ENCODE measurements at places on chromosomes 5 and 9. TPM values are rescaled to one million over a fixed set of nuclear protein-coding genes. Genes with fewer than 3 reads are reported as not detected.
A peak's percentile ranks its signal among the peaks of the same experiment; 100 is the strongest.

DNA sequence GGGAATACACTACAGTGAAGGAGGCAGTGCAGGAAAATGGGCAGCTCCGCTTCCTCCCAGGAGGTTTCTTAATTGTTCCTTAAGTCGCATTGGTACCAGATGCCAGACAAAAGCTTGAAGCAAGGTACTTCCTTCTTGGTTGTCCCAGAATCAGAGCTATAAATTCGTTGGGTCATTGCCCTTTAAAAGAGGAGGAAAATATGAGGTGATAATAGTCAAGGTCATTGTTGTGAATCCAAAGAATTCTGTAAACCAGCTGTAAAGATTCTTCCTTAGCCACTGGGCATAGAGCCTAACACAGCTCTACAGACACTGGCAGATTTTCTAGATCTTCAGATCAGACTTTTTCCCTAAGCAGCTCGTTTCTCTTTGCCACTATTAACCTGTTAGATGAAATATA, 444.1 kb upstream of the TLE4 start:
- no peak for DNase-seq

DNA sequence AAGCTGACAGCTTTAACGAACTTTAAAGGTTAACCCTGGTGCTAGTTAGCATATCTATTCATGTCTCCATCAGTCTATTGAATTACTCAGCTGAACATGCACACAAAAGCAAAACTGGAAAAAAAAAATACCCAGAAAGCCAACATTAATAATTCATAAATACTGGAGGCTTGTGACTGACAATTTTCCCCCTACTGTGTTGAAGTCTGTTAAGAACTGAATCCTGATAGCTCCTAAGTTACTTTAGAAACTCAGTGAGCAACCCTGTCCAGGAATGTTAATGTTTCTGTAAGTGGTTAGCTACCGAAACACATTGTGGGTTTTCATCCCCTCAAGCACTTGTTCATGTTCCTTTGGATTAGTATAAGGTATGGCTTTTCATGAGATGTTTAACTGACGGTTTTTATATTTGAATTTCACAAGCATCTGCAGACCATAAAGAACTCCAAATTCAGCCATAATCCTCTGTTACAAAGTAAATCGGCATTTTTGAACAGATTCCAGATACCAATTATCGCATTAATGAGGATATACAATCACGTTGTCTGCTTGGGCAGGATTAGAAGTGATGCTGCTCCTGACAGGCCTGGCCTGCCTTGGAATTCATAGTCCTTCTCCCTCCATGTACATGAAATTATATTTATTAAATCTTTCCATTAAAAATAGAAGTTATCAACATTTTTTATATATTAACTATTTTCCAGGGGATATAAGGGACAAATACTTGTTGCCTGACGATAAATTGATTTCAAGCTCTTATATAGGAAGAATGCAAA, 331.2 kb downstream of the TLE4 start:
- DNase-seq = peak; percentile 26

CARTPT gene
- total RNA-seq = not detected

CCNG1 gene
- total RNA-seq = 214 TPM

KIF24 gene
- 0.86 TPM for total RNA-seq

Data from astrocyte (in vitro differentiated cells and primary cell).